ENCODE measurements at places on chromosomes 13 and 19.

- no peak for DNase-seq
Observed at GRCh38 chr13:37368501-37368900, 230.1 kb downstream of the POSTN start.

DNA sequence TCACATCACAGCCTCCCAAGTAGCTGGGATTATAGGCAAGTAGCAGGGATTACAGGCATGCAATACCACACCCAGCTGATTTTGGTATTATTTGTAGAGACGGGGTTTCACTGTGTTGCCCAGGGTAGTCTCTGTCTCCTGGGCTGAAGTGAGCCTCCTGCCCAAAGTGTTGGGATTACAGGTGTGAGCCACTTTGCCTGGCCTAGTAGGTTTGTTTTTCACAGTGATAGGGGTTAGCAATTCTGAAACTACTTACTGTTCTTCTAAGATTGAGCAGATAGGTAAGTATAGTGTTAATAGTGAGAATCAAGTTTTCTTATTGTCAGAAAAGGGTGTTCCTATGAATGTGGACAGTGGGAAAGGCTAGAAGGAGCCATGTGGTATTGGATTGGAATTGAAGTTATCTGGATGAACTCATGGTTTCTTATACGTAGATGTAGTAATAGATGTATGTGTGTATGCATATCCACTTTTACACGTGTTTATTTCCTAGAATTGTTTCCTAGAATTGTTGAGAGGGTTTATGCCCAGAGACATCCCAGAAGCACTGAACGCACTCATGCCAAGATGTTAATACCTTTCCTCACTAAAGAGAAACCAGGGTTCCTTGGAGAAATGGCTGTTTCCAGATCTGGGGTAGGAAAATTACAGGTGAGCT lies 49.1 kb downstream of the SAE1 start:
- no peak for DNase-seq

GRCh38 chr13:105817498-105817897 lies 718.0 kb downstream of the EFNB2 start:
- no peak for DNase-seq

DNA sequence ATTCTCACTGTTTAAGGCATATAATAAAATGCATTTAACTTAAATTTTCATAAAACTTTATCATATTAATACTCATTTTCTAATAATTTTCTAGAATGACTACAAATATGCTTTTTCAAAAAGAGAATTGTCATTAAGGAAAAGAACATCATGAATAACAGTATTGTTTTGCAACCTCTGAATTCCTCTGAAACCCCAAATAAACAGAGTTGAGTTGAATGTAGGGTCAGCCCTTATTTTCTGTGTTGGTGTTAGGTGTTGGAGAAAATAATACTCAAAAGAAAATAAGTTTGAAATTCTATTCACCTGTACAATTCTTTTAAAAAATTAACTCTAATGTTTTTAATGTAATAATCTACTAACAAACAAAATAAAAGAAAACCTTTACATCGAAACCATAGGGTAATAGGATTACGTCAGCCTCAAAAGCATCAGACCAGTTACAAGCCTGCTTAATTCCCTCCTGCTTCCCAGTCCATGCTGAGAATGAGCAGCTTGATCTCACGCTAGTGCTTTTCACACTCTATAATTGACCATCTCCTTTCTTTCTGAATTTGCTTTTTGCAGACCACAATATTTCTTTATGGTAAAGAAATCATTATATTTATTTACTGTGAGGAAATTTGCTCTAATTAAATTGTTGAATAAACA lies 160.9 kb downstream of the PCDH9 start:
- DNase-seq, result no peak

DNA sequence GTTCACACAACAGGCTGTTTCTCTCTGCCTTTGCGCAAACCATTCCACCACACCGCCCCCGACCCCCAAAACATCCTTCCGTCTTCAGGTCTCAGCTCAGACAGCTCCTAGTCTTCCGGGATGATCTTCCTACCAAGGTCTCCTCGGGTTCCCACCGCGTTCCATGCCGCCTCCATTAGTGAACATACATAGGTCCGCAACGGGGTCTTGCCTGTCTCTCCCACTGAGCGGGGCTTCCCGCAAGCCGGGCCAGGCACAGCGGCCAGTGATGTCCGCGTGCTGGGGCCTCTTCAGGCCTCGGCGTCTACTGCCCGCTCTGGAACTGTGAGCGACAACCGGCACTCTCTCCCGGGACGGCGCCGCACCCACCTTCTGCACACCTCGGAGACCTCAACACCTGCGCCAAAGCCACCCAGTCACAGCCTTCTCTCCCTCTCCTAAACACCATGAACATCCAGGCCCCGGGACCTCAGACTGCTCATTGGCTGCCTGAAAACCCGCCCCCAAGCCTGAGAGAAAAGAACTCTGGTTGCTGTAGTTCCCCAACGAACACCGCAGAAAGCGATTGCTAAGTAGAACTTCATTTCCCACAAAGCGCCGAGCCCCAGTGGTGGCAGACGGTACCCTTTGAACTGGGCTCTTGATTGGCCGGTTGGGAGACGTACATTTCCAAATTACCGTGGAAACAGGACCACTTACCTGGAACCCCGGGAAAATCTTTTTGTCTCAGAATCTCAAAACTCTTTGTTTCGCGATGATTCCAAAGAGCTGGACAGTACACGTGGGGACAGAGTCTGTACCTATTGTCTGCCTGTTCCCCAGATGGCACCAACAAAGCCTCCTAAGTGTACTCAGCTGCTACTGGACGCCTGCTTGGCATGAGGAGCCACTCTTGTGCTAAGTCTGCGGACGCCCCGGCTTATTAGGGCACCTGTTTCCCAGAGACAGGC lies 9.5 kb downstream of the DYRK1B start:
- DNase-seq, result peak; percentile 96

- DNase-seq, result no peak
Observed at GRCh38 chr19:54387991-54388801, 23.5 kb upstream of the LAIR1 start.

GRCh38 chr19:19444681-19445155 lies 39.2 kb downstream of the GATAD2A start:
- no peak for DNase-seq

- DNase-seq, result no peak
Observed at GRCh38 chr13:36668316-36668715, 5.5 kb upstream of the SERTM1 start.
